GM10248 (cell line): ENCODE measurements at places on chromosomes 5 and 9.

DNA sequence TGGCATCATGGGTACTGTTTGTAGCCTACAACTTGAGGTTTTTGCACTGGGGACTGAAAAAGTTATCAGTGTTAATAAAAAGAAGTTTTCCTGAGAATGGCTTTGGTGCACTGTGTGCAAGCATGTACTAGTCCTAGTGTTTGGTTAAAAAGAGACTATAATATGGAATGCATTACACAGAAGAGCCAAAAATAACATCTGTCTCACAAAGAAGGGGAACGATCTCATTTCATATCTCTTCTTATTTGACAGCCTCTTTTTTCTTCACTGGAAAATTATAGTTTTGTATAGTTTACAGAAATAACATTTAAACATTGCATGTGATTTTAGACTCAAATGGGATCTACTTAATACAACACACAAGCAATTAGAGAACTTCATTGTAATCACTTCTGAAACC, 127.0 kb upstream of the GDNF start:
- DNase-seq: no peak

DNA sequence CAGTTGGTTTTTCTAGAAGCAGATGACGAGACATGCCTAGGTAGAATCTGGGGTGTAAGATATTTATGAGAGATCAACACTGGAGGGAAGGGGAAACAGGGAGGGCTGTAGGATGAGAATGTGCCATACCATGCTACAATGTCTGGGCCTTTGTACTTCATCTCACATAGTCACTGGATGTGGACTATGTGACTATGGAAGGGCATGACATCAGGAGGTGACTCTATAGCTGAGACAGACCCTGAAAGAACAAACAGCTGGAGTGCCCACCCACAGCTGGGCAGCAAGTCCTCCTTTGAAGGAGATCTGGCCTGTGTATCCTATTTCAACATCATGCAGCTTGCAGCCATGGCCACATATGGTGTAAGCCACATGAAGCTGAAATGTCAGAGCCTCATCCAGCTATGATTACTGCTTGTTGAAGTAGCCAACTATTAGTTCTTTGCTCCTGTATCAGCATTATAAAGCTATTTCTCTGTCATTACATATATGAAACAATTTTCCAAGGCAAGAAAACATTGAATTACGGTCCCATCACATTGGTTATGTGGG, 46.2 kb upstream of the KIF2A start:
- no peak for DNase-seq

- DNase-seq: no peak
Observed at GRCh38 chr5:159765135-159765433, 151.2 kb upstream of the ADRA1B start.

DNA sequence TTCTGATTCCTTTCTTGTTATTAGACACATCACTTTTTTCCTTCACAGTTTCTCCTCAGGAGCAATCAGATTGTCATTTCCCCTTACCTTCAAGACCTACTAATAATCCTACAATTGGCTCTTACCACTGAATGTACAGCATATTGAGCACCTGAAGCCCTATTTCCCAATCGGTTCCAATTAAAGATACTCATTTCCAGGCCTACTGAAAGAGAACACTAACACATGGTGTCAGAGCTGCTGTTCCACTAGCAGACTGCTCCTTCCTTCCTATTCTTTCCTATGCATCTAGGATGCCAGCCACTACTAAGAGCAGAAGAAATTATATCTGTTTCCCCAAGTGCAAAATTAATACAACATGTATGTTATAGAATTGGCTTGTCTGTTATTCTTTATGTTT, 34.6 kb downstream of the SKIC3 start:
- DNase-seq: no peak

- DNase-seq: no peak
Observed at GRCh38 chr9:122374885-122375420, 4.1 kb downstream of the PTGS1 start.
